Stimulated activated CD4-positive, alpha-beta T cell treated with anti-CD3 and anti-CD28 coated beads, Interleukin-1b, Interleukin-23, amount 100 ng/mL, for 24 hours (primary cell): ENCODE measurements at places on chromosomes 4 and X.

GRCh38 chr4:26451597-26451996 lies 38.7 kb downstream of the CCKAR start:
- no peak for DNase-seq

DNA sequence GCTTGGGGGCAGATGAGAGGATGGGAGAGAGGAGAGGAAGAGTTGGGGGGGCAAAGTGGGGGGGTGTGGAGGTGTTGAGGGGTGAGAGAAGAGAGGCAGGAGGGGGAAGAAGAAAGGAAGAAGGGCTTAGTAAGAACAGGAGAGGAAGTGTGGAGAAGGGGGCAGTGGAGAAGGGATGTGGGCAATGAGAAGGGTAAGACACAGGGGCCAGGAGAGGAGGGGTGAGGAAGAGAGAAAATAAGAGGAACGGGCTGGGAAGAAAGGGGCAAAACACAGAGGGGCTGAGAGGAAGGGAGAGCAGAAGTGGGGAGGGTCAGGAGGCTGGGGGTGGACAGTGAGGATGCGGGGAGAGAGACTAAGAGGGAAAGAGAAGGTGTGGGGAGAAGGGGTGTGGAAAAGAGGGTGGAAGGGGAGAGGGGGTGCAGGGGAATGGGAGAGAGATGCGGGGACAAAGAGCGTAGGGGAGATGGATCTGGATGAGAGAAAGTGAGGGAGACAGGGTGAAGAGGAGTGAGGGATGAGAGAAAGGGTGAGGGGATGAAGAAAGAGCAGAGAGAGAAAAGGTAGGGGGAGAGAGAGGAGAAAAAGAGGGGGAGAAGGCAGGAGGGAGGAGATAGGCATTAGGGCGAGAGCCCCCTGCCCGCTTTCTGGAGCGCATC lies 12.9 kb downstream of the SH3KBP1 start:
- no peak for DNase-seq

- no peak for DNase-seq
Observed at GRCh38 chr4:141497627-141498026, 138.8 kb upstream of the IL15 start.

GRCh38 chr4:183727482-183727881 lies 68.4 kb downstream of the TRAPPC11 start:
- no peak for DNase-seq

- no peak for DNase-seq
Observed at GRCh38 chr4:37799941-37800554, 26.4 kb upstream of the PGM2 start.

GRCh38 chr4:79991601-79992000 lies 81.4 kb downstream of the ANTXR2 start:
- no peak for DNase-seq

DNA sequence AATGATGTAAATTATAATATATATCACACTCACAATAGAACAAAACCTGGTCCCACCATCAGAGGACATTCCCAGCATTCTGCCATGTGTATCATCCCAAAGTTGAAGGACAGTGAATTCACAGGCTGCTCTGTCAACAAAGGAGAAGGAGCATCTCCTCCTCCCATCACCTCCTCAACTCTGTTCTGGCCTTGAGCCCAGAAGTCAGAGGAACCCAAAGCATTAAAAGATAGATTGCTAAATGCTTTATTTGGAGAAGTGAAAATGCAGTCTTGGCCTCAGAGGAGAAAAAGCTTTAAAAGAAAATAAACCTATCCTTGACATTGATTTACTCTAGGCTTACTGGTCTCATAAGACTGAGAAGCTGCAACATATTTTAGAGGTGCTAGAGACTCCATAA lies 268.8 kb upstream of the RASGEF1B start:
- no peak for DNase-seq
